ENCODE measurements at places on chromosomes 16 and 17.

- peak; percentile 28 for DNase-seq
Measured at GRCh38 chr17:41500131-41500911, 5.1 kb downstream of the KRT13 start.

- DNase-seq = no peak
Measured at GRCh38 chr16:178668-179015, 1.6 kb upstream of the HBQ1 start.

DNA sequence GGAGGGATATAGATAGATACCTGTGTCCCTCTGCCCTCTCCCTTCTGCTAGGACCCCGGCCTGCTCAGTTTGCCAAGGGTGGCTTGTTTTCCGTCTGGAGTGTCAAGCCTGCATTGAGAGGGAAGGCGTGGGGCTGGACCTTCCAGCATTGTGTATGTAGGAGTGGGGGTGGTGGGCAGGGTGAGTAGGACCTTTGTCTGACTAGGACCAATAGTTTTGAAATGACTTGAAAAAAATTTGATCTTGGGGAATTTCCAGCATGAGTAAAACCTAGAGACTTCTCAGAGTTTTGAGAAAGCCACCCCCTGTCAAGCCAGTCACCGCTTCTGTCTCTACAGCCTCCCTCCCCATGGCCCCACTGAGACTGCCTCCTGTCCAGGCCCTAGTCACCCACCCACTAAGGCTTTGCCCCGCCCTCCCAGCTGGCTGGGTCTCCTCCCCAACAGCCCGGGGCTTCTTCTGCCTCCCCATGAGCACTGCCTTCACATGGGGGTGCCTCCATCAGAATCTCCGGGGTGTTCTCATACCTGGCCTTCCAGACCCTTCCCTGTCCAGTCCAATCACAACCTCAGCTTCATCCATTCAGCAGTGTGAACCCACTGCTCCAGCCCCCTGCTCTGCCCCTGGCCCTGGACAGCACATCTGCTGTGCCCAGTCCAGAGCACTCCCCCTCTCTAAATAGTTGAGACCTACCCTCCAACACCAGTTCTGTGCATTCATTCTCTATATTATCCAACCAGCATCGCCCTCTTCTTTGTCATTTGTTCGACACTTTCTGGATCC, 207.0 kb downstream of the MSI2 start:
- peak; percentile 79 for DNase-seq

GRCh38 chr16:69709456-69710084, 16.8 kb downstream of the NQO1 start:
- DNase-seq = no peak

GRCh38 chr17:1110862-1111598, 68.8 kb downstream of the ABR start:
- peak; percentile 94 for DNase-seq

DNA sequence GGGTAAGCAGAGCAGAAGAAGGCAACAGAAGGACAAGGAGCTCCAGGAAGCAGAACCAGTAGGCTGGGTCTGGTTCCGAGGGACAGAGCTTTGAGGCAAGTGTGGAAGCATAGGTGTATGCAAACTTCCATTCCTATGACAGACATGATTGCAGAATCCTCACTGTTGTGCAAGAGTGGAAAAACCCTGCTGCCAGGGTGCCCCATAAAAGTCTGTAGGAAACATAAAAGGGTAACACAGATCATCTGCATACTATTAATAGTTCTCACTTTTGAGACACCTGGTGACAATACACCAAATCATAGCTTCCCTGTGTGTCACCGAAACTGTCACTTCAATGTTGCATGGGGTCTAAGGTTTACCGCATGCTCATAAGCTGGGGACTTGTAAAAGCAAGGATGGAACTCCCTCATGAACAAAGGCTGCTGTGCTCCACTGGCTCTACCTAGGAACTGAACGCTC, 39.7 kb downstream of the ARHGAP17 start:
- DNase-seq = no peak

DNA sequence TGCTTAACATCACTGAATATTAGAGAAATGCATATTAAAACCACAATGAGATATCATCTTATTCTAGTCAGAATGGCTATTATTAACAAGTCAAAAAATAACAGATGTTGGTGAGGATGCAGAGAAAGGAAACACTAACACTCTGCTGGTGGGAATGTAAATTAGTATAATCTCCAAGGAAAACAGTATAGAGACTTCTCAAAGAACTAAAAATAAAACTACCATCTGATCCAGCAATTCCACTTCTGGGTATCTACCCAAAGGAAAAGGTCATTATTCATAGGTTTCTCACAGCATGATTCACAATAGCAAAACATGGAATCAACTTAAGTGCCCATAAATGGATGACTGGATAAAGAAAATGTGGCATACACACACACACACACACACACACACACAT, 166.4 kb downstream of the CEP112 start:
- no peak for DNase-seq

DNA sequence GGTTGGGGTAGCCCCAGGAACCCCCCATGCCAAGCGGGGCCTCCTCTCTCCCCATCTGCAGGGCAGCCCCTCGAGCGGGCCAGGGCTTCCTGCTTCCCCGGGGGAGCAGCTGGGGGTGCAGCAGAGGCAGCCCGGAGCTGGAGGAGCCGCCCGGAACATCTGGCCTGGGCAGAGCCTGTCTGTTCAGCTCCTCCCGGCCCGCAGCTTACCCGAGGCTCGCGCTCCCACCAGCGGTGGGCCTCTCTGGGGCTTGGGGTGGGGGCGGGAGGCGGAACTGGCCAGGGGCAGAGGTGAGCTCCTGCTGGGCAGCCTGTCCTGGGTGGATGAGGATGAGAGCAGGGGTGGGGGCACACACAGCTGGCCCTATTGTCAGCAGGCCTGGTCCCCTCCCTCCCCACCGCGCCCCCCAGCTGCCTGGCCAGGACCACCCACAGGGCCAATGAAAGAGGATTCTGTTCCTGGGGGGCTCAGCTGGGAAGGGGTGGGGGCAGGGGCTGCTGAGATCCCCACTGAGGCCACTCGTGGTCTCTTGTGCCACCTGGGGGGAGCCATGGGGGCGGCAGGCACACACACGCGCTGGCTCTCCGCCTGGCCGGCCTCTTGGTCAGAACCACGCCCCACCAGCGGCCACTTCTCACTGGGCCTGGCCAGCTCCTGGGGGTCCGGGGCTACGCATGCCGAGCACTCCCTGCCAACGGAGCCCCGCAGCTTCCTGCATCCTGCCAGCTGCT, 34.7 kb downstream of the BAHCC1 start:
- DNase-seq = no peak

GRCh38 chr16:13186813-13187212, 285.4 kb downstream of the SHISA9 start:
- DNase-seq = no peak

DNA sequence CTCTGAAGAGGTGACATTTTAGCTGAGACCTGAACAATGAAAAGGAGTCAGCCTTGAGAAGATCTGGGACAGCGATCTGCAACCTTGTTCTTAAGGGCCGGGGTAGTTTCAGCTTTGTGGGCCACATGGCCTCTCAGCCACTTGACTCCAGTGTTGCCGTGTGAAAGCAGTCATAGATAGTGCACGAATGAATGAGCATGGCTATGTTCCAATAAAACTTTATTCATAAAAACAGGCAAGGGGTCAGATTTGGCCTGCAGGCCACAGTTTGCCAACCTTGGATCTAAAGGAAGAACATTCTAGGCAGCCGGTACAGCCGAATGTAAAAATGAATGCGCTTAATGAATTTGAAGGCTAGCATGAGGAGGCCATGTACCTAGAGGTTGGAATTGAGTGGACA, 83.5 kb downstream of the ABCC6 start:
- no peak for DNase-seq

- no peak for DNase-seq
Measured at GRCh38 chr17:5892921-5893675, 177.1 kb upstream of the WSCD1 start.

DNA sequence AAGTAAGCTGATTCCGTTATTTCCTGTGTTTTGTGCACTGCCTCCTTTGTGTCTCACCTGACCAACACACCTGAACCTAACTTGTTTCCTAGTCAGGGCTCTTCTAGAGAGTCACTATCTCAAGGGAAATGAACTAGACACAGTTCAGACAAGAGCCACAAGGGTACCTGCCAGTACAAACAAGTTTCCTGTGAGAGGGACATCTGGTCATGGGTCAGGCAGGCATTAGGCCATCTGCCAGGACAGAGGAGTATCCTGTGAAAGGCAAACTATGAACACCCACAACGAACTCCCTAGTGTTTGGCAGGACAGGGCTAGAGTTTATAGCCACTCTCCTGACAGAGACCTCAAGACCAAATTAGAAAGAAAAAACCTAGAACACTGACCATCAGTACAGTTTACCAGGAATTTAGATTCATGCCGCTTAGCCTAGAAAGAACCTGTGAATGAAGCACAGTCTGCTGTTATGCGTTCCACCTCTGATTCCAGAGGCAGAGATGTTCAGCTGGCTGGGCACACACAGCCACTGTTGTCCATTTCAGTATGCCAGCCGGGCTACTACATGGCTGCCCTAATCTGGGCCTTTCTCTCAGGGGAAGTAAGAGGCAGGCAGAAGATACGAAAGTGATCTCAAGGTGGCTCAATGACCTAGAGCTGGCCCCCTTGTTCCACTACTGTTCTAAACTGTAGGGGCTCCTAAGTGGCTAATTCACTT, 20.7 kb upstream of the GLG1 start:
- no peak for DNase-seq

DNA sequence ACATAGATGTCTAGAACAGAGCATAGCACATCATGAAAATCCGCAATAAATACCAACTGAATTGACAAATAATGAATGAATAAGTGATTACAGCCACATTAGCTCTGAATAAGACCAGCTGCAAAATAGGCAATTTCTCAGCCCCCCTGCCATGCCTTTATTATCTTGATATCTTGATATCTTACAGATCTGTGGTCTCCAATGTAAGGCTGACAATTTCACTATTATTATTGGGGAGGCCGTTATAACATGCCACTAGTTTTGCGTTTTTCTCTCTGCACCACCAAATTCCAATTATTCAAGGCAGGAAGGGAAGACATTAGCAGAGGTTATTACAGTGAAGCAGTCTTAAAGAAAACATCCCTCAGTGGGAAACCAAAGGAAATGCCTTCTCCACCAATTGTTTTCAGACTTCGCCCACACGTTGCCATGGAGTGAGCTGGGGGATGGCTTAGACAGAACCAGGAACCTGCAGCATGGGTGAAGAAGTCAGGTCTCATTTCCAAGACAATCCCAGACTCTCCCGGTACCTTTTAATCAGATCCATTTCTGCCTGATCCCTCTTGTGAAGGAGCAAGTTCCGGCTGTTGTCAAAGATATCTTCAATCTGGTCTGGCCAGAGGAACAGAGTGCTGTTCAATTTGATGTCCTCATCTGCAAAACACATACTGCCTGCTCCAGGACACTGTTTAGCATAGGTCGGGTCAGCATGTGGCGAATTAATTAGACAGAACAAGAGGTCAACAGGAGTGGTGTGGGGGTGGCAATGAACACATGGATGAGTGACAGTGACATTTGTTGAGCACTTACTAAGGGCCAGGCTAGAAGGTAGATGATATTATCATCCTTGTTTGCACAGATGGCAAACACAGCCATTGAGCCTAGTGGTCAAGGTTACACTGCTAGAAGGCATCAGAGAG, 46.4 kb downstream of the DNAH3 start:
- no peak for DNase-seq

- DNase-seq = no peak
Measured at GRCh38 chr17:10021272-10021984, 116.4 kb upstream of the RCVRN start.

- no peak for DNase-seq
Measured at GRCh38 chr16:11990702-11991390, 14.3 kb downstream of the SNX29 start.

GRCh38 chr17:34377078-34377823, 14.2 kb upstream of the CCL1 start:
- DNase-seq = no peak

- DNase-seq = no peak
Measured at GRCh38 chr17:53949473-53950090, 126.9 kb downstream of the KIF2B start.

GRCh38 chr16:89121691-89122321, 28.2 kb downstream of the ACSF3 start:
- no peak for DNase-seq
